Cerebellar cortex (tissue), 1 donor: ENCODE measurements at places on chromosomes 11 and 22.

- no peak for DNase-seq
Observed at GRCh38 chr11:68335683-68336082, 23.3 kb downstream of the LRP5 start.

- DNase-seq, result no peak
Observed at GRCh38 chr11:19117760-19118097, 761 bp downstream of the ZDHHC13 start.

DNA sequence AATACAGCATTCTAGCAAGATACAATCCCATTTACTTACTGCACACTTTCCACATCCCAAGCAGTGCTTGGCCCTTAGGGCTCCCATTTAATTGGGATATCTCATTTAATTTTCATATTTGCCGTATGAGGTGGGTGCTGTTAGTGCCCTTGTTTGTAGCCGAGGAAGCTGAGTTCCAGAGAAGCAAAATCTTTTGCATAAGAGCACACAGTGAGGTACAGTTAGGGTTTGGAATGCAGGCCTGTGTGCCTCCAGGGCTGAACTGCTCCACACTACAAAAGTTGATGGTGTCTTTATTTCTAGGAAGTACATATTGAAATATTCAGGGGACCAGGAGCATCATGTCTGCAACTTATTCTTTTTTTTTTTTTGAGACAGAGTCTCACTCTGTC lies 15.5 kb upstream of the TIMP3 start:
- no peak for DNase-seq

GRCh38 chr11:111954154-111954553 lies 17.0 kb downstream of the DIXDC1 start:
- DNase-seq, result no peak

GRCh38 chr22:30920407-30920806 lies 48.2 kb downstream of the MORC2 start:
- peak; percentile 81 for DNase-seq

DNA sequence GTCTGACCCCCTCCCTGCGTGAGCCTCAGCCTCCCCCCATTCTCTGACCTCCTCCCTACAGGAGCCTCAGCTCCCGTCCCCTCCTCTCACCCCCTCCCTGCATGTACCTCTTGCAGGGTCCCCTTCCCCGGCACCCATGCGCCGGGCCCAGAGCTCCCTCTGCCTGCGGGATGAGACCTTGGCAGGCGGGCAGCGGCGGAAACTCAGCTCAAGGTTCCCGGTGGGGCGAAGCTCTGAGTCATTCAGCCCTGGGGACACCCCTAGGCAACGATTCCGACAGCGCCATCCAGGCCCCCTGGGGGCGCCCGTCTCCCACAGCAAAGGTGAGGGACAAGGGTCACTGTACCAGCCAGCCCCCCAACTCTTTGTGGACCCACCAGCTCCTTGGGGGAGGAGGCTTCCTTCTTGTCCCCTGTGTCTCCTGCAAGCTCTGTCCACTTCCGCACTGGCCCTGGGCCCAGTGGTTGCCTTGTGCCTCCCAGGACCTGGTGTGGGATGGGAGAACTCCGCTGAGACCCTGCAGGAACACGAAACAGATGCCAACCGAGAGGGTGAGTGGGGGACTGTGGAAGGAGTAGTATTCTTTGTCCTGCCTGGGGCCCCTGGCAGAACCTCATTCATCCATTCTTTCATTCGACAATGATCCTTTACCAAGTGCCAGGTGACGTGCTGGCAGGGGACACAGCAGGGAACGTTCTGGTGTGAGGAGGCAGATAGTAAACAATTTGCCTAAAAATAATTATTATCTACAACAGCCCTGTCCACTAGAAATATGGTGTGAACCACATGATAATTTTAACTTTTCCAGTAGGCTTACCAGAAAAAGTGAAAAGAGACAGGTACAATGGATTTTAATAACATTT lies 3.7 kb upstream of the RPS6KA4 start:
- DNase-seq, result peak; percentile 91

DNA sequence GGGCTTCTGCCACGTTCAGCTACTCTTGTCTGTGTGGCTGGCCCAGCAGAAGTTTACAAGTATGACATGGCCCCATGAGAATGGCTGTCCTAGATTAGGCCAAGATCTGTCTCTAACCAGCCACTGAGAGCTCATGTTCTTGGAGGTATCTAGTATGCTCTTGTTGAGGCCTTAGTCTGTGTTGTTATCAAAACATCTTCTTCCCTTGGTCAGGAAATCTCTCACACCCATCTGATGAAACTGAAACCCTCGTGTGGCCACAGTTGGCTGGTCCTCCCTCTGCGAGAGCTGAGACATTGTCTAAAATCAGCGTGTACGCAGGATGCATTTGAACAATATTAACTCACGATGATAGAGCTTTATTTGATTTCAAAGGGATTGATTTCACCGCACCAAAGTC lies 109.0 kb upstream of the NNMT start:
- DNase-seq, result no peak

GRCh38 chr22:20530368-20531153 lies 23.2 kb downstream of the MED15 start:
- no peak for DNase-seq

DNA sequence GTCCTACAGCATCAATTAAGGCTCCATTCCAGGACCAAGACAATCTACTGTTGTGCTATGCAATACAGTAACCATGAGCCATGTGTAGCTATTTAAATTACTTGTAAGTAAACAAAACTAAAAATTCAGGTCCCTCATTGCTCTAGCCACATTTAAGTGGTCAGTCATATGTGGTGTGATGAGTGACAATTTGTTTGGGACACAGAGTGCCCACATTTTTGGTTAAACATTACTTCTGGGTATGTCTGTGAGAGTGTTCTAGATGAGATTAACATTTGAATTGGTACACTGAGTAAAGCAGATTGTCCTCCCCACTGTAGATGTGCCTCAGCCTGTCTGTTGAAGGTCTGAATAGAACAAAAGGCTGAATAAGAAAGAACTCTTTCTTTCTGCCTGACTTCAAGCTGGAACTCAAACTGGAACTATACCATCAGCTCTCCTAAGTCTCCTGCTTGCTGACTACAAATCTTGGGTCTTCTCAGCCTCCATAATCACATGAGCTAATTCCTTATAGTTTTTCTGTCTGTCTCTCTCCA lies 15.8 kb downstream of the KBTBD3 start:
- no peak for DNase-seq

GRCh38 chr11:121652971-121653370 lies 200.2 kb upstream of the SORL1-AS1 start:
- DNase-seq, result no peak
